ENCODE measurements at places on chromosomes 12 and 14. TPM values are rescaled to one million over a fixed set of nuclear protein-coding genes. Genes with fewer than 3 reads are reported as not detected.

CHGA gene
- total RNA-seq, result not detected

INSM2 gene
- total RNA-seq, result not detected

CELA1 gene
- total RNA-seq, result not detected

SPIC gene
- not detected for total RNA-seq

GALNT16 gene
- 4.5 TPM for total RNA-seq

PCED1B gene
- total RNA-seq, result 2.8 TPM

EIF4B gene
- total RNA-seq, result 494 TPM

GRCh38 chr12:81257947-81258551, 180.2 kb downstream of the ACSS3 start:
- peak; percentile 61 for DNase-seq

DNA sequence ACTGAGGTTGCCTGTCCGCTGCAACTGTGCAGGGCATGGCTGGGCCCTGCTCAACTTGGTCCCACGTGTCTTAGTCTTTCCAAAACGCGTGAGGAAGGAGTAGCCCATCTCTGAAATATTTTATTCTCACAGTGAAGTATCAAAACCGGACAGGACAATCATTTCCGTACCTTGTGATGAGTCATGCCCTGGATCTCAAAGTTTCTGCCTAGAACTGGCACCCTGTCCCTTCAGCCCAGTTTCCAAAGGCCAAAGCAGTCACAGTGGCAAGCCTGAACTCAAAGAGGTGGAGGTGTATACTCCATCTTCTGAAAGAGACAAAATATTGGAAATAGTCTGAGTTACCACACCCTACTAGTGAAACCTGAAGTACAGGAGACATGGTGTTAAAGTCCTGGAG, 28.5 kb upstream of the SRGAP1 start:
- DNase-seq, result no peak

DNA sequence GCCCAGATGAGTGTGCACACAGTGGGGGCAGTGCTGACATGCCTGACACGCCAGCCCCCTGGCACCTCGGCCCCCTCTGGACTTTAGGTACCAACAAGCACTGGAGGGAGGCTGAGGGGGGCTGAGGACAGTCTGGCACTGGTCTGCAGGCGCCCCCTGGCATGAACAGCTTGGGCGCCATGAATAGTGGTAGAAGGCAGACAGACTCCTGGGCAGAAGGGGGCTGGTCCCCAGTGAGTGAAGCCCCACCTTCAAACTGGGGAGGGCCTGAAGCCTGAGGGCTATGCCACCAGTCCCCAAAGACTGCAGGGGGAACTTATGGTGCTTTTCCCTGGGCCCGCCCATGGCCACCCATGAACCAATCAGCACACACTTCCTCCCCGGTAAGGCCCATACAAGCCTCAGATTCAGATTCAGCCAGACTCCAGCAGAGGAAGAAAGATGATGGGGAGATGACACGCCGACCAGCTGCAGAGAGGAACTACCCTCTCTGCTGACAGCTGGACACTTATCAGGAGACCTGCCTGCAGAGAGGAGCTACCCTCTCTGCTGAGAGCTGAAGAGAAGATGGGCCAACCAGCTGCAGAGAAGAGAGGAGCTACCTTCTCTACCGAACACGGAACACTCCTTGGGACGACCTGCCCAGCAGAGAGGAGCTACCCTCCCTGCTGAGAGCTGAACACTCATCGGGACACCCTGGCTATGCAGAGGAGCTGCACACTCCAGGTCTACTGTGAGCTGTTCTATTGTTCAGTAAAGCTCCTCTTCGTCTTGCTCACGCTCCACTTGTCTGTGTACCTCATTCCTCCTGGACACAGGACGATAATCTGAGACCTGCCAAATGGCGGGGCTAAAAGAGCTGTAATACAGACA, 324.5 kb downstream of the PCNX1 start:
- DNase-seq, result no peak

- DNase-seq, result peak; percentile 25
Measured at GRCh38 chr12:96212456-96213375, 18.5 kb downstream of the ELK3 start.

- DNase-seq, result no peak
Measured at GRCh38 chr14:99961826-99962518, 103.2 kb upstream of the EVL start.

- no peak for DNase-seq
Measured at GRCh38 chr14:105058521-105059034, 6.7 kb downstream of the GPR132 start.

DNA sequence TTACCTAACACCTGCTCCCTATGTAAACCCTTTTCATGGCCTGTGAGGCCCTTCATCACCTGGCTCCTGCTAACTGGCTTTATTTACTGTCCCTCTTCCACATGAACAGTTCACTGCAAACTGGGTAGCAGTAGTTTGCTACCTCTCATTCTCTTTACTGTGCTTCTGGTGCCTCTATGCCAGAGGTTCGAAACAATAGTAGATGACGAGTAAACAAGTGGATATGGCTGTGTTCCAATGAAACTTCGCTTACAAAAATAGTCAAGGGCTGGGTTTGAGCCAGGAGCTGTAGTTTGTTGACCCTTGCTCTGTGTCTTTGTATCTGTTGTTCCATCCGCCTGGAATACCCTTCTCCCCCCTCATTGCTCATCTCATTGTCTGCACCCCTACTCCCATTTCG, 233.6 kb upstream of the RMST start:
- DNase-seq, result no peak

DNA sequence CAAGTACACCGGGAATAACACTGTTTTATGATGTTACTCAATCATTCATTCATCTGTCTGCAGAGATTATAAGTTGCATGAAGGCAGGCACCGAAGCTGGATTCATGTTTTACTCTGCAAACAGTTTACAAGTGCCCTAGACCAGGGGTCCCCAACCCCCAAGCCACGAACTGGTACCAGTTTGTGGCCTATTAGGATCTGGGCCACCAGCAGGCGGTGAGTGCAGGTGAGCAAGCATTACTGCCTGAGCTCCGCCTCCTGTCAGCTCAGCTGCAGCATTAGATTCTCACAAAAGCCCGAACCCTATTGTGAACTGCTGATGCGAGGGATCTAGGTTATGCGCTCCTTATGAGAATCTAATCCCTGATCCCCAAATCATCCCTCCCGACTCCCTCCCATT, 38.1 kb upstream of the PLXNC1 start:
- DNase-seq, result no peak

DNA sequence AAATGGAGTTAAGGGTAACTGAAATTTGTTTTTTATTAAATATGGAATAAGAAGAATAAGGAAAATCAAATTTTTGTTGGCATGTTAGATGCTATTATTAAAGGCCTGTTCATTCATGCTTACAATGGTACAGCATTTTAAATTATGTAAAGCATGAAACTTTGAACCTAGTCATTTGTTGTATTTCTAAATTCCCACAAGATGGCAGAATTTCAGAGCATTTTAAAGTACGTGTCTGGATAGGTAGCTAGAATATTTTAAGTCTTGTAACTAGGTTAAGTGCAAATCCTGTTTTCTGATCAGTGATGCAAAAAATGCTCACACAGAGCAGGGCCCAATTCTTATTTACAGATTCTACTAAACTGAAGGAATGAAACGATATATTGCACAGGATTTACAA, 585.6 kb upstream of the MIS18BP1 start:
- DNase-seq, result peak; percentile 15
